ENCODE measurements at places on chromosomes 13 and 19. TPM values are rescaled to one million over a fixed set of nuclear protein-coding genes. Genes with fewer than 3 reads are reported as not detected.

The ZNF813 gene
- total RNA-seq, result 4.0 TPM

The SGCG gene
- 0.56 TPM for total RNA-seq

The UCHL3 gene
- total RNA-seq, result 52.5 TPM

The CDX2 gene
- not detected for total RNA-seq

The ELOF1 gene
- total RNA-seq, result 23.4 TPM

The CERS1 gene
- 4.5 TPM for total RNA-seq

The NPAS1 gene
- total RNA-seq, result not detected

The KASH5 gene
- total RNA-seq, result not detected

The LRP3 gene
- total RNA-seq, result 15.3 TPM

Data from endothelial cell of coronary artery (primary cell).